ENCODE measurements at places on chromosomes 2 and 18.
A peak's percentile ranks its signal among the peaks of the same experiment; 100 is the strongest.

DNA sequence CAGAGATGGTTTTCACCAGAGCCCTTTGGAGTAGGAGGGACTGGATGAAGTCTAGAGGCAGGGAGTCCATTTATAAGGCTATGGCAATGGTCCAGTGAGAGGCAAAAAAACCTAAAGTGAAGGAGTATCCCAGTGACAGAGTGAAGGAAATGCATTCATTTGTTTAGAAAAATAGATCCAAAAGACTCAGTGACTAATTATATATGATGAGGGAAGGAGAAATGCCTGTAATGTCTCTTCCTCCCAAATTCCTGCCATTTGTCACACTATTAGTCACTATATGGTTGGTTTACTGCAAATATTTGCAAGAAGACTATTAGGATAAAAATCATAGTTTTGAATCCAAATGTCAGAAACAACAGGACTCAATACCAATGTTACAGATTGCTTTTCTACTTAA lies 104.2 kb downstream of the ZNF521 start:
- DNase-seq, result no peak

- no peak for DNase-seq
Measured at GRCh38 chr2:240688553-240688919, 3.1 kb upstream of the AQP12A start.

GRCh38 chr2:56754066-56754615 lies 570.4 kb downstream of the CCDC85A start:
- no peak for DNase-seq

DNA sequence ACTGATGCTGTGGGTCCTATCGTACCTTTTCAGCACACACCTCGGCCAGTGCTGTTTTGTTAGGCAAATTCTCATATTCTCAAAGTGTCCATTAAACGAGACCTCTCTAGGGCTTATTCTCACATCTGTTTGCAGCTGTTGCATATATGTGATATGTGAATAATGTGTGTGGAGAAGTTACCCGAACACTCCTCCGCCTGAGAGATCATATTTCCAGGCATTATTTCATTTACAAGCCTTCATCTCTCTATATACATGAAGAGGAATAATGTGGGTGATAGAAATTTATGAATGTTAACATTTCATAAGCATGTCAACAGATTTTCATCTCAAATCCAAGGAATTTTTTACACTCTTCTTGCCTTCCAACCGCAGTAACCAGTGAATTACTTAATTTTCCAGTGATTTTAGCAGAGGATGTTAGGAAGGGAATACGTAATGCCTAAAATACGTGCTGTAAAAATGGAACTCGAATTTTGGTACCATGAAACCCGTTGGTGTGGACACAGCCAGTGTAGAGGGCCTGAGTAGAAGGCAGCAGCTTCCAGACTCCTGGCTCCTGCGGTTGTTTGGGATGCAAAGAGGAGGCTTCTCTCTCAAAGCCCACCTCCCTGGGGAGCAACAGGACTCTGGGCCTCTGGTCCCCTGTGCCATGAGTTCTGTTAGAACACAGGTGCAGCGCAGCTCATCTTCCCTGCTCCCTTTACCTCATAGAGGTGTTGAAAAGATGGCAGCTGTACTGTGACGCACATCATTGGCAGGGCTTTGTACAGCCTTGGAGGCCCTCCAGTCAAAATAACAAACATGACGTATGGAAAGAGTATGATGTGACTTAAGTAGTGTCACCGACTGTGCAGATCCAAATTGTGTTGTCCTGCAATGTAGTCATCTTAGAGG lies 280.1 kb downstream of the NEDD4L start:
- no peak for DNase-seq

- no peak for DNase-seq
Measured at GRCh38 chr2:161381546-161381945, 34.6 kb upstream of the TBR1 start.

DNA sequence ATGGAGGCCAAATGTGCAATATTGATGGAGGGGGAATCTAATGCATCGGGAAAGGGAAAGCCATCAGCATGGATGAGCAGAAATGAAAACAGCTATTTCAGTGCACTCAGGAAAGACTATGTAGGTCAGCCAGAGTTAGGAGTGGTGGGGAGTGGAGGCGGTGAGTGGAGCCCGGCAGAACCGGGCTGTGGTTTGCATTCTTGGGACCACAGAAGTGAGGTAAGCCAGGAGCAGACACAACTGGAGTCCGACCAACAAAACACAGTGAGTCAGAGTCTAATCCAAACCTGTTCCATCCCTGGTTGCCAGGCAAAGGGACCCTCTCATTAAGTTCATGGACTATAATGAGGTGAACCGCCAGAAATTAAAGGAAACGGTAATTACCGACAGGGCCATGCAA lies 61.1 kb upstream of the RAB12 start:
- no peak for DNase-seq

GRCh38 chr18:24974431-24974830 lies 377.5 kb downstream of the ZNF521 start:
- no peak for DNase-seq

GRCh38 chr2:70960833-70961647 lies 17.4 kb upstream of the ANKRD53 start:
- no peak for DNase-seq

DNA sequence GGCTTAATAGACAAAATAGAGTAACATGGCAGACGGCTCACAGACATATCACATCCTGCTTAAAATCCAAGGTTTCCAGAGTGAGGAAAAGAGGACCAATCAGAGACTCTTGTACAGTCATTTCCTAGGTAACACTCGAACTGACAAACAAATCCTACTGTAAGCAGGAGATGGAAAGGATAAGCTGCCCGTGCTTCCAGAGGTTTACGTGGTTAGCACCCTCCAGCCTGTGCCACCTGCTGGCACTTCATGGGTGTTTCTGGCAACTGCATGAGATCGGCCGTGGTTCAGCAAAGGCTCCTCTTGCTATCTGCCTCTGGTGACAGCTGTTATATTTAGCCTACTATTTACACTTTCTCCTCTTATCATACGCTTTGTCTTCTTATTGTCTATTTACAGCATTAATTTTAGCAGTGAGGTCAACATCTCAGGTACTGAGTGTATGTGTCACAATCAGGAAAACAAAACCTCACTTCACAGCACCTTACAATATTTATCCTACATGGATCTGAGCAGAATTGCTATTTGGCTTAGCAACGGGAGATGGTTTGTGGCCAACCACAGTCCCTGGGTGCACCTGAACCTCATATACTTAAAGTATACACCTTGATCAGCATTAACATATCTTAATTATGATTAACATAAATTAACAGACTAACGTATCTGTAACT lies 226.9 kb downstream of the TMEM163 start:
- no peak for DNase-seq

- no peak for DNase-seq
Measured at GRCh38 chr2:11411244-11411643, 54.7 kb downstream of the E2F6 start.

DNA sequence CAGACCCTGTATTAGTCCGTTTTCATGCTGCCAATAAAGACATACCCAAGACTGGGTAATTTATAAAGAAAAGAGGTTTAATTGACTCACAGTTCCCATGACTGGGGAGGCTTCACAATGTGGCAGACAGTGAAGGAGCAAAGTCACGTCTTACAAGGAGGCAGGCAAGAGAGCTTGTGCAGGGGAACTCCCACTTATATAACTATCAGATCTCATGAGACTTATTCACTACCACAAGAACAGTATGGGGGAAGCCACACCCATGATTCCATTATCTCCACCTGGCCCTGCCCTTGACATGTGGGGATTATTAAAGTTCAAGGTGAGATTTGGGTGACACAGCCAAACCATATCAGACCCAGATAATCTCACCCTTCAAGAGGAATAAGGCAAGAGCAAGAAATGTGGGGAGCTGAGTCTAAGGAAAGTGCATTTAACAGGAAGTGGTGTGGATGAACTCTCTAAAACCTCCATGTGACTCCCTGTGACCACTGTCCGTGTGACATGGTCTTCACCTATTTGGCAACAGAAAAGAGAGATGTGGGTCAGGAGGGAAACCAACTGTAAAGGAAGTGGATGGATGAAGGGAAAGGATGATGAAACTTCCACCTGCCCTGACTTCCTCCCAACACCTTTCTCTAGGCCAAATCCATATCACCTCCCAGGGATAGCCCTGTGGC lies 110.6 kb downstream of the ATL2 start:
- no peak for DNase-seq

GRCh38 chr2:231297108-231297908 lies 98.2 kb upstream of the B3GNT7 start:
- DNase-seq, result peak; percentile 60

DNA sequence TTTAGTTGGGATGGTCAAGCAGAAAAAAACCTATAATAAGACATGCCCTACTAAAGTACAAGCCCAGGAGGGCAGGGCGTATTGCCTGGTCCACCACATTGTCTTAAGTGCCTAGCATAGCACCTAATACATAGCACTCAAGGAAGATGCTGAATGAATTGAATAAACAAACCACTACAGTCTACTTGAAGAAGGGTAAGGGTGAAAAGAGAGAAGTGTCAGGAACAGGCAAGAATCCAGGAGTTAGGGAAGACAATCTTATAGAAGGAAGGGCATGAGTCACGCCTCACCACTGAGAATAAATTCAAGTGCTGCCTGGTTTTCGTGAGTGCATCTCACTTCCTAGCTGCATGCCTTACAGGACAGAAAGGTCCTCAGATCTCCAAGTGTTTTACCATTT lies 13.9 kb downstream of the SLC19A3 start:
- DNase-seq, result no peak

DNA sequence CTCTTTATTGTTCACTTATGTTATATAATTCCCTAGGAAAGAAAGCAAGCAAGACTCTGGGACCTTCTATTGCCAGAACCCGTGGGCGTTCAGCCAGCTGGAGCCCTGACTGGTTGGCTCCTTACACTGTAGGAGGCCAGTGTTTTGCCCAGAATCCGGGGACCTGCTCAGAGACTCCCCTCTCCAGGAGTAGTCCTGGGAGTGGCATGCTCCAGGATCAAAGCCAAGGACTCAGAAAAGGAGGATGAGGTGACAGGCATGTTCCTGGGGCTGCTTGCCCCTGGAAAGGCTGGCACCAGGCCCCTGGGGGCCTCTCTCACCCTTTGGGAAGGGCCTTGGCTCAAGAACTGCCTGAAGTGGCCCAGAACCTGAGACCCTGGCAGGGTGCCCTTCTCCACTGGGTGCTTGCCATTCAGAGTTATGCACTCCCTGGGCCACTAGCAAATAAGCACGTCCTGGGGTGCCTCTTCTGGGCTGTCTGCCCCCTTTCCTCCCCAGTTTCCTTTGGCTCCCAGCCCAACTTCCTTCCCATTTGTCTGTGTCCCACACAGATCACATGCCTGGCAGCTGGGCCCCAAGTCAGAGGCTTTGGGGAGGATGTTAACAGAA lies 19.6 kb upstream of the KIF3C start:
- peak; percentile 47 for DNase-seq

GRCh38 chr18:2207294-2207693 lies 364.0 kb downstream of the METTL4 start:
- no peak for DNase-seq

GRCh38 chr2:40360652-40361051 lies 91.2 kb downstream of the SLC8A1 start:
- no peak for DNase-seq

GRCh38 chr2:310994-311393 lies 23.1 kb upstream of the ALKAL2 start:
- DNase-seq, result no peak

DNA sequence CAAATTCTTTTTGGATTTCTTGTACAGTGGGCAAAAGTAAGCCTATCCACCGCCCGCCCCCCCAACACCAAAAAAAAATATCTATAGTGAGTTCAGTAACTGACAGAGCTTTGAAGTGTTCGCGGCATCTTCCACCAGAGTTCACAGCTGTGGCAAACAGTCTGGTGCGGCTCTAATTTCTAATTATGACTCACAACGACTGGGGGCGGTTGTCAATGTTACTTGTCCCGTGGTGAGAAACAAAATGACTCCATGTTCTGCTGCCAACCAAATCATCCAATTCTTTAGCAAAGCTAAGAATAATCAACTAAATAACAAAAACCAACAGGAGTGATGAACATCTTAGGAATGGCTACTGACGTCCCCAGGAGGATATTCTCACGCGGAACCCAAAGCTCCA lies 392.5 kb upstream of the SALL3 start:
- DNase-seq, result no peak

GRCh38 chr18:26335571-26336487 lies 109.6 kb downstream of the TAF4B start:
- DNase-seq, result no peak

GRCh38 chr18:6401687-6402086 lies 13.0 kb downstream of the L3MBTL4 start:
- DNase-seq, result peak; percentile 2

GRCh38 chr2:86616502-86616901 lies 7.2 kb downstream of the RNF103 start:
- no peak for DNase-seq

DNA sequence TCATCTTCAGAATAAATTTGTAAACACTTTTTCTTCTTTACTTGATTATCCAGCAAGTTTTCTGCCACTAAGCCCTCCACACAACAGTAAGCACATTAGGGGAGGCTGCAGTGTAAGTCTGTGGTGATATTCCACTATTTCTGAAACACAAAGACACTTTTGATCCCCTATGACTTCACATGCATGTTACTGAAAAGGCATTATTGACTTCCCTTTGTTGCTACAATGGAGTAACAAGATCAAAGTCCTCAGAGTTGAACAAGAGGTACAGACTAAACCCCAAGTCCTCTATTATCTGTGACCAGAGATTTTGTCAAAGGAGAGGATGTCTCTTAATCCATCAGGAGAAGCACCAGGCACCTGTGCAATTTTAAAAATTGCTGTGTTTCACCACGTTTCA lies 157.9 kb downstream of the CD226 start:
- no peak for DNase-seq

DNA sequence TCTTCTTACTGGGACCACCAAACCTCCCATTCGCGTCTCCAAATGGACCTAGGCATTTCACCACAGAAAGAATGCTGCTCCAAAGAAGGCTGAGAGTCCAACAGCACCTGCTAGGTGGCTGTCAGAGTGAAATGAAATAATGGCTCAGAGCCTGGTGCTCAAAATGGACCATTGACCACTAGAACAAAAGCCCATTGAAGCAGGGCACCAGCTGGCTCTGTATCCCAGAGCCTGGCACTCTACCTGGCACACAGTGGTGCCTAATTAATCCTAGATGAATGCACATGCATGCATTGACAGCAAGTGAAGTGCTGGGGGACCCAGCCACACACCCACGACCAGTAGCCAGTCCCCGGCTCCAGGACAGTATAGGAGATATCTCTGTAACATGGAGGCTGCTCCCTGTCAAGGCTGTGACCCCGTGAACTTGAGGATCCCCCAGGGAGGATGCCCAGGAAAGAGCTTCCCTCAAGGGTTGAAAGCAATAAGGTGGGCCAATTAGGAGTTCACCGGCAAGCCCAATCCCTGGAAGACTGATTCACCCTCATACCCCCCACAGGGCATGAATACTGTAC lies 261.3 kb downstream of the TNS1 start:
- DNase-seq, result no peak
